Trophoblast cell (in vitro differentiated cells and primary cell): ENCODE measurements at places on chromosomes 1 and 21.
A peak's percentile ranks its signal among the peaks of the same experiment; 100 is the strongest.

DNA sequence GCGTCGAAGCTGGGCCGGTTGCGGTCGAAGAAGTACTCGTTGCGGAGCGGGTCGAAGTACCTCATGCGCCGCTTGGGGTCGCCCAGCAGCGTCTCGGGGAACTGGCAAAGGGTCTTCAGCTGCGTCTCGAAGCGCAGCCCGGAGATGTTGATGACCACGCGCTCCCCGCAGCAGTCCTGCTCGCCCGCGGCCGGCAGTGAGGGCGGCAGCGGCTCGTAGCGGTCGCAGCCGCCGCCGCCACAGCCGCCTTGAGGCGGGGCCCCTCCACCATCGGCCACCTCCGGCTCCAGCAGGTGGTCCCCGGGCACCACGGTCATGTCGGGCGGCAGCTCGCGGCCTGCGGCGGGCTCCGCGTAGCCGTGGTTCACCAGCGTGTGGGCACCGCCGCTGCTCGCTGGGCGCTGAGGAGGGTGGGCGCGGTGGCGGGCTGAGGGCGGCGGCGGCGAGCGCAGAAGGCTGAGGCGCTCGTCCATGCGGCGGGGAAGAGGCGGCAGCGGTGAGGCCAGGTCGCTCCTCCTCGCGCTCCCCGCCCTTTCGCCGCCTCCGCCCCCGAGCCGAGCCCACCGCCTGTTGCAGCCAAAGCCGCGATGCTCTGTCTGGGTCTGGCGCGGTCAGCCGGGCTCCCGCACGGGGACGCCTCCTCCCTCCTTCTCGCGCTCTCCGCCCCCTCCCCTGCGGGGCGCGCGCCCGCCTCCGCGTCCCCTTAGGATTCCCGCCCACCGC is at the start of gene KCNA3:
Gene KCNA3, minus strand, starts transcription at position 604 of the 723 bp plus-strand sequence. Its CDS starts 131 bp downstream, at position 473.
- peak; percentile 27 for DNase-seq

DNA sequence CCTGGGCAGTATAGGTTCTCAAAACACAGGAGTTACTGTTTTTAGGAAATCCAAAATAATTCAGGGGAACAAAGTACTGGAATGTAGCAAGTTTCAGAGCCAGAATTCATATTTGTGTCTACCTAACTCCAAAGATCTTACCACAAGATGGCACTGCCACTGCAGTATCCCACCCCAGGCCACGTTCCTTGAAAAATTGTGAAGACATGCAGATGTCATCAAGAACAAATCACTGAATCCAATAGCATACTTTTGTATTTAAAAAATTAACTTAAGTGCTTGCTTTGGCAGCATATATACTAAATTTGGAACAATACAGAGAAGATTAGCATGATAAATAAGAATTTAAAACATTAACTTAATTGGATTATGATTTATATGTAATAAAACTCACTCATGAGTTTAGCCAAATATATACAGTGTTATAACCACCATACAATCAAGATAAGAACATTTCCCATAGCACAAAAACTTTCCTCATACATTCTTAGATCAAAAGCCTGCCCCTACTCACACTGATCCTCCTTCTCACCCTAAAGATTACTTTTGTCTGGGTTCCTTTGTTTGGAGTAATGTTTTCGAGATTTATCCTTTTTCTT is 209.9 kb downstream of the FAF1 start:
- peak; percentile 27 for DNase-seq

- DNase-seq = peak; percentile 17
These were observed 4.5 kb downstream of the PATJ start for GRCh38 chr1:61746813-61747212.

- DNase-seq = no peak
These were observed 261.2 kb downstream of the S1PR1 start for GRCh38 chr1:101497881-101498559.

- DNase-seq = peak; percentile 96
These were observed 49.7 kb downstream of the MDM4 start for GRCh38 chr1:204565617-204566582.

DNA sequence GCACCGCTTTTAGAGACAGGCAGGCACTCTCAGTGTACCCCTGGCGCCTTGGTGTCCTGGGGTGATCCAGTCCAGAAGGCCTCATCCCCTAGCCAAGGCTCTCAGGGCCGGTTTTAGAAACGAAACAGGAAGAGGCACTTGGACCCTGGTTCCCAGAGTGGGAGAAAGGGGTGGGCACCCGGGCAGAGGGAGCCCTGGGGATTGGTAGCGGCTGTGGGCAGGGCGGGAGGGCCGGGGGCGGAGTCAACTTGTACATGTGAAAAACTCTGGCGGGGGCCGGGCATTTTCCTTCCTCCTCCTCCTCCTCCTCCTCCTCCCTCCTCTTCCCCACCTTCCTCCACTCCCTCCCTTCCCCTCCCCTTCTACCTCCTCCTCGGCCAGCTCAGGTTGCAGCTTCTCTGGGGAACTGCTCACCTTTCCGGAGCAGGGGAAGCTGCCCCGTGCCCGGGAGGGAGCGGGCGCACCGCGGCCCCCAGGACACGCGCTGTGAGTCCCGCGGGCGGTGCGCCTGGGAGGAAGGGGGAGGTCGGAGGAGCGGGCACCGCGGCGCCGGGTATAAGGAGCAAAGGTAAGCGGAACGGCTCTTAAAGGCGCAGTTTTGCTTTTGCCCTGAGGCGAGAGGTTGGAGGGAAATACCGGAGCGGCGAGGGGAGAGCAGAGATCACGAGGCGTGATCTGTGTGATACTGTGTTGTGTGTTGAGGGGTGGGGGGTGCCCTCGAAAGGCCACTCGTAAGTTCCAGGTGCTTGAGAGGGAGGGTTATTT is at the start of gene CDK18:
Gene CDK18, plus strand, starts transcription at position 359 of the 765 bp plus-strand sequence. CDS start 18,499 bp downstream, outside the sequence.
- DNase-seq = peak; percentile 18

DNA sequence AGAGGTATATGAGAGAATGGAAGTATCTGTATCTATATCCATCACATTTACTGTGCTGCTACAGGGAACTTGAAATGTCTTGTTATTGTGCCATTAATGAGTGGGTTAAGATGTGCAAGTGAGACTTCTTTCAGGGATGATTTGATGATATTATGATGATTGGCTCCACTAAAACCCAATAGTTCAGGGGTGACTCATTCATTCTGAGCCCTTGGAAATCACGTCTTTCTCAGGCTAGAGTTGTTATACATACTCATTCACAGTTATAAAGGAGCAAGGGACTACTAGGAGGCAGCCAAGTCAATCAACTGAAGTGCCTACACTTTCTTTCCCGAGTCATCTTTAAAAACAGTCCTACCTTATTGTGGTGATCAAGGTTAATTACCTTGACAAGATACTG is 1109.8 kb upstream of the B3GALT2 start:
- no peak for DNase-seq

GRCh38 chr1:84277343-84278059 is 24.0 kb upstream of the SAMD13 start:
- no peak for DNase-seq

- DNase-seq = no peak
These were observed 644 bp upstream of the PBXIP1 start for GRCh38 chr1:154956544-154956941.

DNA sequence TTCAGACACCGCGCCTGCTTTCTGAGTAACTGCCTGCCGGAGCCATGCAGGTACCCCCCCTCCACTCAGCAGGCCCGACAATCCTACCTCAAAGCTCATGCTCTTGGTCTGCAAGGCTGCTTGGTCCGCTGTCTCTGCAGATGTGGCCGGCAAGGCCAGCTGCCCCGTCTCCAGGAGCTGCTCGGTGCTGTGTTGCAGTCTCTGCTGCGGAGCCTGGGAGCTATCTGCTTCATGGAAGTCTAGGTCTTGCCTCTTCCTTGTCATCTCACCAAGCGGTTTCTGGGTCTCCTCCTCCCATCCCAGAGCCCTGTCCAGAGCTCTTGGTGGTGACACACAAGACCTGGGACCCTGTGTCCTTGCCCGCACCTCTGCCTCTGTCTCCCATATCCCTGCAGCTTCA is 24.0 kb upstream of the GNPAT start:
- DNase-seq = no peak

DNA sequence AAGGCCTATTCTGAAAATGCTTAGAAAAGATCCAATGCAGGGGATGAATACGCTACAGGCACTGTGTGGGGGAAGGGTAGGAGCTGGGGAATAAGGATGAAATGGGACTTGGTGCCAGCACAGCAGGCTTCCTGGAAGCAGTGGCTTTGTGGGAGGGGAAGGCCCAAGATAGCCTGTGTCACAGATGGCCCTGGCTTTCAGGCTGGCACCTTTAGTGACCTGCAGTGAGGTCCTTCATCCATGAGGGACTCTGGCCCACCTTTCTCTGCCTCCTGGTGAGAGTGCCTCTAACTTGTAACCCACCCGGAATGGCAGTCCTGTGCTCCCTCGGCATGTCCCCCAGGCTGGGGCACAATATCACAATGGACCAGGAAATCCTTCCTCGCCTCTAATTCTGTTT is 919 bp downstream of the CHI3L1 start:
- no peak for DNase-seq

DNA sequence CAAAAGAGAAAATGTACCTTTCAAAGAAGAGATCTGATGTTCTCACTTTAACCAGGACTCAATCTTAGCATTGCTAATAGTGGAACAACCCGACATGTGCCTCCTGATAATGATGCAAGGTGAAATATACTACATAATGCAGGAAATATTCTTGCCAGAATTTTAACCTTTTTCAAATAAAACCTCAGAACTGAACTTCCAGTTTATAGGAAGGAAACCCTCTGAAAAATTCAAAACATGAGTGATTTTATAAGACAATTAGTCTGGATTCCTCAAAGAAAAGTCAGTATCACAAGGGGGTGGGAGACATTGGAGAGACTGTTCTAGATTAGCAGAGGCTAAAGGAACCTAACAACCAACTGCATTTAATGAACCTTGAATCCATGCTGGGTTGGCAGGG is 18.1 kb downstream of the AHCYL1 start:
- DNase-seq = no peak

- DNase-seq = no peak
These were observed 241.8 kb downstream of the NPHP4 start for GRCh38 chr1:5750186-5751162.

- no peak for DNase-seq
These were observed 19.5 kb downstream of the FAAH start for GRCh38 chr1:46413596-46413985.

- no peak for DNase-seq
These were observed 159.2 kb downstream of the APP start for GRCh38 chr21:26011292-26011940.

DNA sequence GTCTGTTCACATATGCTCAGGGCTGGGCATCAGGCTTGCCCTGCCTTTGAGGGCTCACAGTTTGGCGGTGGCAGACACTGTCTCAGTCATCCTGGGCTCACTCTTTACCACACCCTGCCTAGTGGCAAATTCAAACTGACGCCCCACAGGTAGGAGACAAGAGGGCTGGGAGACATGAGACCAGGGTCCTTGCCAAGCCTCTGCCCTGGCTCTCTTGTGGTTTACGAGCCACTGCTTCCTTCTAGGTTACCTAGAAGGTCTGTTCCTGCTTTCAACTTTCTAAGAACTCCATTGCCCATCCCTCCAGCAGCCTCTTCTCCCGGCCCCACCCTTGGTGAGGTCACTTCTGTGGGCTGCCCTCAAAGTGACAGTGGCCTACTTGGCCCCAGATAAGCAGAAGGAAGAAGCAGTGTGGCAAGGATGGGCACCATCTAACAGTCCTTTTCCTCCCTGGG is 10.5 kb downstream of the KIF21B start:
- no peak for DNase-seq

DNA sequence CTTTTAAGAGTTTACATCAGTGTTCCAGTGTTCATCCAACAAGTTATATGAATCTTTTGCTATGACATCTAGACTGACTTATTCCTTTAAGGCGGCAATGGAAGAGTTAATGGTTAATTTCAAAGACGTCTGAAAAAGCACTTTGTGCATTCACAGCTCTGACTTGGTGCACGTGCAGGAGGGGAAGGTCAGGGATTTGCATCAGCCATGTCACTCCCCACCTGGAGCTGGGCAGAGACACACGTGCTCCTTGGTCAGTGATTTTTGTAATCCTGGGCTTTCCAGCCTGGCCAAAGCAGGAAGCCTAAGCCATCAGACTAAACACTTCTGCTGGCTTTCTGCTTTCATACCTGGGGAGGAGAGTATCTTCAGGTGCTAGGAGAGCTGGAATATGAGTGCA is 96.3 kb downstream of the ST3GAL3 start:
- DNase-seq = no peak

DNA sequence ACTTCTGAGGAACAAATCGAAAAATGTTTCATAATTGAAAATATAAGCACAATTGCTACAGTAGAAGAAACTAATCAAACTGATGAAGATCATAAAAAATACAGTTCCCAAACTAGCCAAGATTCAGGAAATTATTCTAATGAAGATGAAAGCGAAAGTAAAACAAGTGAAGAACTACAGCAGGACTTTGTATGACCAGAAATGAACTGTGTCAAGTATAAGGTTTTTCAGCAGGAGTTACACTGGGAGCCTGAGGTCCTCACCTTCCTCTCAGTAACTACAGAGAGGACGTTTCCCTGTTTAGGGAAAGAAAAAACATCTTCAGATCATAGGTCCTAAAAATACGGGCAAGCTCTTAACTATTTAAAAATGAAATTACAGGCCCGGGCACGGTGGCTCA is 30.6 kb downstream of the IFNAR1 start:
- DNase-seq = no peak

DNA sequence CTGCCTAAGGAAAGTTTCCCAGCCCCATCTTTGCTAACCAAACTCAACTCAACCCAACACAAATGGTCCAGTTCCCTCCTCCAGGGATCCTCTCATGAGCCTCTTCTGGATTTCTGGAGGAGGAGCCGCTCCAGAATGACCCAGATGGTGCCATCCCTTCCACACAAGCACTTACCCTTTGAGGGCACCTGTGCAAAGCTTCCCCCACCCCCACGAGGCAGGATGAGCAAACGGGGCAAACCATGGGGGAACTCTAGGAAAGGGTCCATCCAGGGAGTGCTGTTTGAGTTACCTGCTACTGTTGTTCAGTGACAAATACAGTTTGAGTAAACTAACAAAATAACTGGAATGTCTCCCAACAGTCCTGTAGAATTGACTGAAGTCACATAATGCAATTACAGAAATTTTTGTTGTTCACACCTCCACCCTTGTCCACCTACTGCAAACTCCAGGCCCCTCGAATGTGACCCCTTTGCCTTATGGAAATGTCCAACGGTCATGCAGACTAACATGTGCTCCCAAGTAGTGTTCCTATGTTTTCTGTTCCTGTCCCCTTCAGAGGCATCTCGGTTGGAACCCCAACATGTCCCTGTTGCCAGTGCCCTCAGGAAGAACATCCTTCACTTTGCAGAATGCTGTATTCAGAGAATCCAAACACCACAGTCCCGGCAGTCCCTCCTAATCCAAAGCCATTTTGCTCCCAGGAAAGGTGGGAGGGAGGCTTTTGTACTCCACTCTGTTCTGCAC is 160.1 kb downstream of the RRAGC start:
- DNase-seq = no peak

DNA sequence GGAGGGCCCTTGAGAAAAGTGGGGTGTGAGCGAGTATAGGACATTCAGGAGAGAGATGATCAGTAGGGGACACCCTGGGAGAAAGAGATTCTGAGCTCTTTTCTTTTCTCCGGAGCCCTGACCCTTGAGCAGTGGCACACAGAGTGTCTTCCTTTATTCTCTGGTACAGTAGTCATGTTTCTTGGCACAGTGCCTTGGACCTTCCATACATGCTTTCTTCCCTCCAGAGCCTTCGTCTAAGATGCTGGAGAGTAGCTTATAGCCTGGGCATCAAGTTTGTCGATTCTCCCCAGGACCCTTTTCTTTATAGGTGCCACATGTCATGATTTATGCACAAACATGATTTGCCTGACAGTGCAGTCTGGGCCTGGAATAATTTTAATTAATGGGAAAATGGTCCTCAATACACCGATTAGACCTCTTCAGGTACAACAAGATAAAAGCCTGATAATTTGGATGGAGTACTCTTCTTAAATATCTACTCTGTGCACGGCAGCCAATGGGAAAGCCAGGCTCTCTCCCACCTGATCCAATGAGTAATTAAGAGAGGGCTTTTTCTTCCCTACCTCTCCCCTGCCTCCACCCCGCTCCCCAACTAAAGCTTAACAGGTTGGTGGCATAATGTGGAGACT is at the start of gene TBX19:
Gene TBX19, plus strand, starts transcription at position 582 of the 632 bp plus-strand sequence. CDS start 214 bp downstream, outside the sequence.
- no peak for DNase-seq
